ENCODE measurements at places on chromosomes 3 and 15.

DNA sequence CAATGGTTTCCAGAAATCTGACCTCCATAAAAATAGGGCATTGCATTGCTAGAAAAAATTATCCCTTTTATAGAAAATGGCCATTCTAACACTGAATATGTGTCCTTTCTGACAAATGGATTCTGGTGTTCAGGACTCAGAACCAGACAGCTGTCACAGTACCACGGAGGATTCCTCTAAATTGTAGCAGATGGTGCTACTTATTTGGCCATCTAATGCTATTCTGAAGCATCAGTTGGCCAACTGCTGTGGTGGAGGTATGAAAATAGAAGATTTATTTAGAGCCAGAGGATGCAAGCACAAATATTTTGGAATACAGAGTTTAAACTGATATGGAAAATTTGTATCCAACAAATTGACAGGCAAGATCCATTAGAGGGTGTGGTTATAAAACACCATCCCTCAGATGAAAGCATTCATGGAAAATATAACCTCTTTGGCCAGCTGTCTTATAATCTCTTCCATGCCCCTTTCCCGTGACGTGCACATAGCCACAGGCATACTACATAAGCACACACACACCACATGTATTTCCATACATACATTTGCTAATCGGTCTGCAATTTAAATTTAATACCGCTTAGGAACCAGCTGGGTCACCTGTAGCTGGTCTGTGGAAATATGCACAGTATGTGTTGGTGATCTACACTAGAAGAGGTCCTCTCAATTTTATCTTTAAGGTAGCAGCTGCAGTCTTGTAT, 302.7 kb upstream of the KCNMB2 start:
- DNase-seq, result no peak

GRCh38 chr3:60998858-60999257, 252.4 kb downstream of the FHIT start:
- no peak for DNase-seq

- DNase-seq, result no peak
Observed at GRCh38 chr3:134258761-134259347, 8.2 kb upstream of the RYK start.

GRCh38 chr15:66211670-66212562, 41.6 kb downstream of the MEGF11 start:
- no peak for DNase-seq

DNA sequence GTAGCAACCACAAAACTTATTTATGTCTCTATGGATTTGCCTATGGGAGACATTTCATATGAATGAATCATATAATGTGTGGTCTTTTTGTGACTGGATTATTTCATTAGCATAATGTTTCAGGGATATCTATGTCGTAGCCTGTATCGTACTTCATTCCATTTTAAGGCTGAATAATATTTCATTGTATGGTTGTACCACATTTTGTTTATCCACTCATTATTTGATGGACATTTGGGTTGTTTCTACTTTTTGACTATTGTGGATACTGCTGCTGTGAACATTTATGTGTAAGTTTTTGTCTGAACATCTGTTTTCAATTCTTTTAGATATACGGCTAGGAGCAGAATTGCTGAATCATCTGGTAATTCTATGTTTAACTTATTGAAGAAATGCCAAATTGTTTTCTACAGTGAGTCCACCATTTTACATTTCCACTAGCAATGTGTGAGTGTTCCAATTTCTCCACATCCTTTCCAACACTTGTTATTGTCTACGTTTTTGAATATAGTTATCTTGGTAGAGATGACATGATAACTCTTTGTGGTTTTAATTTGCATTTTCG, 134.4 kb upstream of the DAZL start:
- DNase-seq, result no peak

- no peak for DNase-seq
Observed at GRCh38 chr15:69921626-69922619, 175.8 kb downstream of the TLE3 start.

All from AG09309 (cell line).